ENCODE measurements at places on chromosomes 11 and 22. TPM values are rescaled to one million over a fixed set of nuclear protein-coding genes. Genes with fewer than 3 reads are reported as not detected.

- DNase-seq: no peak
Observed at GRCh38 chr11:100866453-100866852, 179.4 kb downstream of the ARHGAP42 start.

GRCh38 chr22:20089977-20090729, 10.1 kb downstream of the DGCR8 start:
- DNase-seq: no peak

DNA sequence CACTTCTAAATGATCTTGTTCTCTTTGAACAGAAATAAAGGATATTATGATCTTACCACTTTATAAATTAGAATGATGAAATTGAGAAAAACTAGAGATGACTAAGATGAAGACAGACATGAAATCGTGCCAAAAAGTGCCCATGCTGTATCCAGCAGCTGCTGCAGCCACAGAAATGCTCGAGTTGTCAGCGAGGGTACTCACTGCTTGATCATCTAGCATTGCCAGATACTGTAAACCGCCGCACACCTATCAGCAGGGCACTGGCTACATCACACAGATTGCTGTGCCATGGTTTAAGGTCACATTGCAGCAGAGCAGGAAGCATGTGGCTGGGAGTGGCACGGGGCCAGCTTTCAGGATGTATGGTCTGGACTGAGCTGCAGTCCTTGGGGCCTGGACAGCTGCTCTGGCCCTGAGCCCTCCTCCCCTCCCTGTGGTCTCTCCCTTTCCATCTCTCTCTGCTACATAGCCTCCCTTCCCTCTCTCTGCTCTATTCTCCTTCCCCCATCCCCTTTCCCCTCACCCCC, 51.0 kb upstream of the SEPTIN5 start:
- peak; percentile 72 for DNase-seq

DNA sequence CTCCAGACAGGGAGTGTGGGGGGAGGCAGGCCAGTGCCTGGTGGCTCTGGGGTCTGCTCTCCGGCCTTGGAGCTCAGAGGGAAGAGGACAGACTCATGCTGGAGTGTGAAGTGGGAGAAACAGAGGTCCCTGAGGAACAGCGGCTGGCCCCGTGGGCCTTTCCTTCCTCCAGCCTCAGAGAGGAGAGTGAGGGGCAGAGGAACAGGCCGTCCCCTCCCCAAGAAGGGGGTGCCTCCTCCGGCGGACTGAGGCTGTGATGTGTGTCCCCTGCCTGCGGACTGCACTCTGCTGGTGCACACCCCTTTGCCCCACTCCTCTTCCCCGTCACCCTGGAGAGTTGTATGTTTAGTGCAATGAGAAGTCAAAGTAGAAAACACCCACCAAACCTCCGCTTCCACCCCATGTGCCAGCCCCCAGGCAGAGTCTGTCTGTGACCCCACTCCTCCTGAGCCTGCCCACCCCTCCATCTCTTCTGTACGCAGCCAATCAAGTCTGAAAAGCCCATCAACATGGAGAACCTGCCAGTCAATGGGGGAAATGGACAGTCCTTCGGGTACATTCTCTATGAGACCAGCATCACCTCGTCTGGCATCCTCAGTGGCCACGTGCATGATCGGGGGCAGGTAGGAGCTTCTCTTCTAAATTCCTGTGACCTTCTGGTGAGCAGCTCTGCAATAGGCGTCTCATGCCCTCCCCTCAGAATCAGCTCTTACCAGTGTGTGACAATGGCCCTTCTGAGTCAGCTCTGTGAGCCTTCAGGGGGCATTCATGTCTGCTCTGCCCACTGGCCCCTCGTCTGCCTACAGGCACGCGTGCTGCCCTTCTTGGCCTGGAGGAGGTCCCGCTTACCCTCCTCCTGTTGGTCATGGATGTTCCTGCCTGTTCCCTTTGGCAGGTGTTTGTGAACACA, 39.0 kb downstream of the GLB1L2 start:
- DNase-seq: no peak

DNA sequence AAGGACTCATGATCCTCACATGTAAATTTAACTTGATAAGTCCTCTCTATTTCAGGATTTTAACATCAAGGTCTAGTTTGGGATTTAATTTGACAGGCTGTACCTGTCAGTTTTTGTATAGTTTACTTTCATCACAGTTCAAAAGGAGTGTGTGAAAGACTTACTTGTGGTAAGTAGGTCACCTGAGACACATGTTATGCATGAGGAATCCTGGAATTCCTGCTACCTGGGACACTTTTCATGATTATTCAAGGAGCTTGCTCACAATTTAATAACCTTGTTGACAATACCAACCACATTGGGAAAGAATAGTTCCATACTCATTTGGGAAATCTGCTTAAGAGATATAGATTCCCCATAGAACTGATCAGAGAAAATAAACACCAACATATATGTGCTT, 15.8 kb upstream of the SLC36A4 start:
- DNase-seq: no peak

DNA sequence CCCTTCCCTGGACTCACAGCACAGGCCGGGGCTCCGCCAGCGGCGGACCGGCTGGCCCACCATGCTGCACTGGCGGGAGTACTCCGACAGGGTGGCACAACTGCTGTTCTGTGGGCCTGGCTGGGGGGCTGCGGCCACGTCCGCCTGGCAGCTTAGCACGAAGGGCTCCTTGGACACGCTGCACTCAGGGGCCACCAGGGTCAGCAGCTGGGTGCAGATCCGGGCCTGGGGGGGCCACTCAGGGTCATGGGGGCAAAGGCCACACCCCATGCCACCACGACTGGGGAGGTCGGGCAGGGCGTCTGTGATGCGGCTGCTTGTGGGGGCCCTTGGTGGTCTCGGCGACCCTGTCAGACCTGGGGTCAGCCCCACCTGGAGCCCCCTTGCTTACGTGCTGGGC, 6.0 kb downstream of the MUC6 start:
- no peak for DNase-seq

DDI1 gene
- not detected for total RNA-seq

- DNase-seq: no peak
Observed at GRCh38 chr11:3853899-3854659, 1.4 kb upstream of the STIM1 start.

CASP1 gene
- 10.1 TPM for total RNA-seq
